ENCODE measurements at places on chromosomes 1 and 21.

DNA sequence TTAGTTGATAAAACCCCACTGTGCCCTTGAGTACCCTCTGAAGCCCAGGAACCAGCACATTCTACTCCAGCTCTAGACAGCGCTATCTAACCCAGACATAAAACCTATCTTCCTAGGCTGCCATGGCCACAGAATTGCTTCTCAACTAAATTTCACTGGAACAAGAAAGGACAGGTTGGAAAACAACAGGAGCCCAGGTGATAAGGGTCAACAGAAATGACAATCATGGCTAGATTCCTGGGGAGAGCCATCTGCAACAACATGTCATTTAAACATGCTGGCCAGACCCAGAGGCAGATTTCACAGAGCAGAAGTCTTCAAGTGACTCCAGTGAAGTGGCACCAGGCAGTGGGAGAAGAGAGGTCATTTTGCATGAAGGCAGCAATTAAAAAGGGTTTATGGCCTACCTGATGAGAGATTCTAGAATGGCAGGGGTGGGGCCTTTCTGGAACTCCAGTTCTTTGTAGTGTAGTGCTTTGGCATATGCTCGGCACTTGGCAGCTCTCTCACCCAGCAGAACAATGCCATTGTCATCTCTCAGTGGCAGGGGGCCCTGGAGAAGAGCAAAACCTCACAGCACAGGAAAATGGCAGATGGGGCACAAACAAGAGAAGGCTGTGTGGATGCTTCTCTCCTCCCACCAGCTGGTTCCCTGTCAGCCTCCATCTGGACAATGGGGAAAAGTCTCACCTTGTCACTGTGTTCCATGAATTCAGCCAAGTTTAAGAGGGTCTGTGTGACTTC lies 9.9 kb downstream of the ANGPTL7 start:
- no peak for DNase-seq

GRCh38 chr1:119160409-119160808 lies 20.0 kb upstream of the WARS2 start:
- DNase-seq: no peak

- DNase-seq: no peak
Measured at GRCh38 chr1:80918380-80918779, 882.4 kb upstream of the ADGRL2 start.

GRCh38 chr1:210378736-210379135 lies 50.0 kb downstream of the HHAT start:
- DNase-seq: no peak

GRCh38 chr1:9784508-9785133 lies 39.1 kb downstream of the CLSTN1 start:
- DNase-seq: peak; percentile 75

GRCh38 chr1:19333587-19334354 lies 21.6 kb downstream of the SLC66A1 start:
- no peak for DNase-seq
